ENCODE measurements at places on chromosomes 6 and 20. TPM values are rescaled to one million over a fixed set of nuclear protein-coding genes. Genes with fewer than 3 reads are reported as not detected.
A peak's percentile ranks its signal among the peaks of the same experiment; 100 is the strongest.

The LAMA2 gene
- polyA plus RNA-seq, result 0.46 TPM

GRCh38 chr6:144594585-144594984, 309.4 kb downstream of the UTRN start:
- no peak for DNase-seq

DNA sequence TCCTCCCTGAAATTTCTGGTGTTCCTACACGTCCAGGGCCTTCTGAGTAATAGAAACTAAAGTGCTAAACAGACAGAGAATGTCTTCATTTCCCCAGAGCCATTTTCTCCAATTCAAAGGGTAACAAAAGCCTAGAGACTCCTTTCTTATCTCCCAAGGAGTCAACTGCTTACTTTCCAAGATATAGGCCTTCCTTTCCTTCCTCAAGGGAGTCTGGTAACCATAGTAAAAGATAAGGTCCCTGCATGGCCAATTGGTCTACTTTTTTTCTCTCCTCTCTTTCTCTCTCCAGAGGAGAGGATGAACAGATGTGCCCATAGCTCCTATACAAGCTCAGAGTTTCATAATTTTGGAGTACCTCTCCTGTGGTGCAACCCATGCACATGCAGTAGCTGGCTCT, 185.7 kb downstream of the ASCC3 start:
- DNase-seq, result no peak

GRCh38 chr6:31383149-31383548, 20.2 kb upstream of the MICA start:
- no peak for DNase-seq

- no peak for DNase-seq
Measured at GRCh38 chr20:16952965-16953364, 204.8 kb downstream of the OTOR start.

DNA sequence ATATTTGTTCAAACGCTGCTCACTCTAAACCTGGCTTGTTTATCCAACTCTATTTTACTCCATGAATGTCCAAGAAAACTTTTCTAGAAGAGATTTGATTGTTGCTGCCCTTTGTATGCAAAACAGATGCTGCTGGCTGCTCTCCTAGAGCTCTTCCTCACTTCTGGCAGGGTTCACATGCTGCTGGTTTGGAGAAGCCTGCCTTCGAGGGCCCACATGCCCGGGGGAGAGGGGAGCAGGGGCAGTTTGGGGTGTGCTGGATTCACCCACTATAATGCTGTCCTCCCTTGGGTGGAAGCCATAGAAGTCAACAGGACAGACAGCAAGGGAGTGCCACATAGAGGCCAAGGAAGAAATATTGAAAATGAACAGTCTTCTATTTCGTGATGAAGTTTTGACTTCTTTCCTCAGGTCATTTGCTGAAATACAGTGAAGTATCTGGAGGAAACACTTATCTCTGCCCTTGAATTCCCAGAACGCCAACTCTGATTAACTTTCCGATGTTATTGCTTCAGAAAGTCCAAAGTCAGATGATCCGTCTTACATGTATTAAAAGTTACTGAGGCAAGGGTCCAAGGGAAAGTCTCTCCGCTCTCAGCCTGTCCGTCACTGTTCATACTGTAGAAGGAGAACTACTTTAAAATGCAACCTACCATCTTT, 32.4 kb downstream of the LY86 start:
- DNase-seq, result no peak

DNA sequence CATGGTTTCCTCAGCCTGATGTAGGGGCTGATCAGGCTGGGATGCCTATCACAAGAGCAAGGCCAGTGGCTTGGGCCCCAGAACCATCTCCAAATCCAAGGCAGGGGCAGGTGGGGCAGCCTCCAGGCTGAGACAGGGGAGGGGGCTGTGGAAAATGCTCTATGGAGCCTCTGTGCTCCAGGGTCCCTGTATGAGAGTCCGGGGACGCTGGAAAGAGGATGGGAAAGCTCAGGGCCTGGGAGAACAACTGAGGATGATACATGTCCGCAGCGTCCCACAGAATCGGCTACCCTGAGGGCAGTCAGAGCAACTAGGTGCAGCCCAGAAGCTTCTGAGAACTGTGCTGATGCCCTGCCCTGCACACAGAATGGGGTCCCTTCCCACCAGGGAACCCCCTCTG, 43.4 kb downstream of the CPXM1 start:
- no peak for DNase-seq

GRCh38 chr6:34589140-34589539, 33.0 kb upstream of the SPDEF start:
- peak; percentile 41 for DNase-seq

GRCh38 chr20:58020656-58021454, 207.6 kb downstream of the ANKRD60 start:
- no peak for DNase-seq

DNA sequence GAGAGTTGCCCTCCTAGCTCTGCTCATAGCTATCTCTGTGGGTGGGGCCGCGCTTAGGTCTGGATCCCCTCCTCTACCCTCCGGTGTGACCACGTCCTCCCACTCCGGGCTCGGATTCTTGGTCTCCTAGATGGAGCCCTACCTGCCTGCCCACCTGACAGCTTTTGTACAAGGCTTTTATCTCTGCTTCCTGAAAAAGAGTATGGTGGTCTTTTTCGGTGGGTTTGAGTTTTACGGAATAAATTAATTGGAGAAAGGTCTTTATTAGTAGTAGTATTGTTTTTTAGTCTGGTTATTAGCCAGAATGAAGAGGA, 773 bp downstream of the SMAP1 start:
- DNase-seq, result no peak

The PPP1R3G gene
- polyA plus RNA-seq, result 0.23 TPM

DNA sequence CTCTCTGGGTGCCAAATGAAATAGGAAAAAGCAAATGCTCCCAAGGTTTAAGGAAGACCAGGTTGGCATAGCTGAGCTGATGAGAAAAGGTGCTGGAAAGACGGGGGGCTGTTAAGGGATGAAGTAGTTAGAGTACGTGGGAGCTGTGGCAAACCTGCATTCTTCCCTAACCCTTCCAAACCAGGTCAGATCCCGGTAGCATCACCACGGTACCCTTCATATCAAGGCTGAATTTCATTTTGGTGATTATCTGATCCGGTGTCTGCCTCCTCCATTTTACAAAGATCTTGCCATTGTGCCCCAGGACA, 68.0 kb upstream of the PIM1 start:
- no peak for DNase-seq

- no peak for DNase-seq
Measured at GRCh38 chr6:42783876-42784642, 2.2 kb downstream of the BICRAL start.

- no peak for DNase-seq
Measured at GRCh38 chr6:150304429-150304828, 64.4 kb upstream of the IYD start.

The PEX3 gene
- polyA plus RNA-seq, result 6.5 TPM

DNA sequence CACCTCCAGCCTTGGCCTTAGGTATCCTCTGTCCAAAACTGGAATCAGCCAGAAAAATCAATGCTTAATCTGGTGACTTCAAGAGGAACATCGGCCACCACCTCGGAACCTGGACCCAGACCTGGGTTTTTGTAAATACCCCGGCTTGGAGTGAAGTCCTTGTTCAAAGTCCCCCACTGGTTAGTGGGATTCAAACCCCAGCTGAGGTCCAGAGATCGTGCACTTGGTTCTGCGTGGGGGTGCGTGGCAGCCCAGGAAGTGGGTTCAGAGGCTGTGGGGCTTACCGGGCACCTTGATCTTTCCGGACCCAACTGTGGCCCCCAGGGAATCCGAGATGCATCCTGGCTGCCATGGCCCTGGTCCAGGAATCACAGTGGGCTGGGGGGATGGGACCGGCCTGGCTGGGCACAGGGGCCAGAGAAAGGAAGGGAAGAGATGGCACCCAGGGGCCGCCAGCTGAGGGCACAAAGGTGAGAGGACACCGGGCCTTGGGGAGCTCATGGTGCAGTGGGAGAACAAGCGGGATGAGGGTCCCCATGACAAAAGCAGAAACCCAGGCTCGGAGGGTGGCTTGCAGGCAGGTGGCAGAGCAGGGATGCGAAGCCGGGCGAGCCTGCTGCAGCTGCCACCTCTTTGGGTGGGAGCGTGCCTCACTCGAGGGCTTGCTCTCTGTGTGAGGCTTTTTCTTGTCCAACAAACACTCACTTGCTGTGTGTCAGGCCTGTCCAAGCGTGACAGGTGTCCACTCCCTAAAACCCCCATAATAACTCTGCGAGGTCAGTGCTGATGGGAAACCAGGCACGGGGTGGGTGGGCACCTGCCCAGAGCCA, 27.7 kb downstream of the ZBP1 start:
- no peak for DNase-seq

GRCh38 chr6:4635666-4636065, 140.5 kb upstream of the CDYL start:
- no peak for DNase-seq

- no peak for DNase-seq
Measured at GRCh38 chr6:25341923-25342619, 62.9 kb downstream of the CARMIL1 start.

GRCh38 chr20:45404438-45404837, 3.7 kb upstream of the DBNDD2 start:
- no peak for DNase-seq

DNA sequence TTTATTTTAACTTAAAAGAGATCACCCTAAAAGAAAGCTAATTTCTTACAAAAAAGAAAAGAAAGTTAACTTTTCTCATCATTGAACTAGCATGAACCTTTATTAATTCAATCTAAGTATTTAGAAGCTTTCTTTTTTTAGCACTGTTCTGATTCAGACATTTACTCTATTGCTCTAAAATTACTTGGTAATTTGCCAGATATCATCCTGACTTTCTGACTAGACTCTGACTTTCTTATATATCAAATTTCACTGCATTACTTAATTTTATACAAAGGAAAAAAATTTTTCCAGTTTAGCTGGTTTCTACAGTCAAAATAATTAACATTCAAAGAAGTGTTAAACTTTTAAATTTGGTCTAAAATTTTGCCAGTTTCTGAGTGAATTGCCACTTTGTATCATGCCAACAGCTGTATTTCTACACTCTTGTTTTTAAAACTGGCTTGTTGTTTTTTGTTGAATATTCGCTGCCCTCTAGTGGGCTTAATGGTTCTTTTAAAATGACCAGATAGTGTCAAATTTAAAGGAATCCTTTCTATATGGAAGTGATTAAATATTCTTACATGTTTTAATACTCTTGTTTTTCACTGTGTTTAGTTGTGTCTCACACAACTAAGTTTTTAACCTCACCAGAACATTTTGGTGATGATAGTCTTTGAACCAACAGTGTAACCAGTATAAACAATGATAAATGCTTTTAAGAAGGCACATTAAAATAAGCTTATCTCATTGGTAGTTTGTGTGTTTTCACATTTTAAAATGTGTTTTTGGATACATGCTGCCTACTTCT, 102.0 kb downstream of the POPDC3 start:
- DNase-seq, result no peak

- no peak for DNase-seq
Measured at GRCh38 chr6:165704045-165704748, 41.2 kb upstream of the PDE10A start.

DNA sequence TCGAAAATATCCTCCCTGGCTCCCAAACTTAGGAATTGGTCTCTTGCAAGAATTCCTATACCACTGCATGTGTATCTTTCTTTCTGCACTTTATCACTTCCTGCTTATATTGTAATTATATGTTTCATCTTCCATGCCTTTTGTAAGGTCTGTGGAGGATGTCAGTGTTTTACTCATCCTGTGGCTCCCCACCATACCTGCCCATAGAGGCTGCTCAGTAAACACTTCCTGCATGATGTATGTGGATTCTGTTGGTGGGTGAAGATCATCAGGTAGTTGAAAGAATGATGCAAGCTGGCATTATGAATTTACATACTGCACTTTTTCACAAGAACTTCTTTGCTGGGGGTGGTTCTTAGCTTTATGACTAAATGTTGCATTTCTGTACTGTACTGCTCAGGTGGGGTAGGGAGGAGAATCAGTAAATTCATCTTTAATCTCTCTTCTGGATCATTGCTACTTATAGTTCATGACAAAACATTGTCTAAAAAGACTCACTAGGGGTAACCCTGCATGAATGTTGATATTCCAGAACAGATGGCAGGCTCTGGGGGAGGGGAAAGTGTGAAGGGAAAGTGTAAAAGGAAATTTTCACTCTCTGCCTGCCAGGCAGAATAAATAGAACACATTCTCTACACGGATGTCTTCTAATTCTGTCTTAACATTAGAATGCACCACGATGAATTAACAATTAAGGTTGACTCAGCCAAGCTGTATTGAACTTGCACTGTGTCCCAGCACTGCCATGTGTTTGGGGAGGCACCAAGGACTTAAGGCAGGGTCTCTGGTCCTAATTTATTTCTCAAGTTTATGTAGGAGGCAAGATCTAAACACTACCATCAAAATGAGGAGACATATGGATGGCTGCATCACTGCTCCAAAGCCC, 36.0 kb upstream of the KLHL31 start:
- DNase-seq, result no peak

DNA sequence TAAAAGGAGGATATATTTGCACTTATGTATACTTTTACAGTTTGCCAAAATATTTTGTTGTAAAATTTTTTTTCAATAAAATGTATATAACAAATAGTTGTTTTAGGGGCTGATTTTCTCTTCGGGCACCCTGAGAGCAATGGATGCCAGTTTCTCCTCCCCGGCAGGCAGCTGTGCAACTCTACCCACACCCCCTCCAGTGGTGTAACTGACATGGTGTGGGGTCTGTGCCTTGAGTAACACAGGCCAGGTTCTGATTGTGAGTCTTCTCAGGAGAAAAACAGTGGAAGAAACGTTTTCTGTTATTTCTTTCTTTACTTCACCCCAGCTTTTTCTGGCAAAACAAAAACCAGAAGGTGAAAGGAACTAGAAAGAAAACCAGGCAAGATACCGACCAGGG, 6.1 kb downstream of the FOXF2 start:
- DNase-seq, result no peak

- no peak for DNase-seq
Measured at GRCh38 chr20:3804254-3804751, 8.2 kb downstream of the CDC25B start.

The BMP6 gene
- not detected for polyA plus RNA-seq
